ENCODE measurements at places on chromosomes 1 and 21. TPM values are rescaled to one million over a fixed set of nuclear protein-coding genes. Genes with fewer than 3 reads are reported as not detected.

The CFAP107 gene
- total RNA-seq: not detected

The TMPRSS15 gene
- total RNA-seq: 1.4 TPM

The MUL1 gene
- 38.0 TPM for total RNA-seq

The C8A gene
- total RNA-seq: not detected

The SLC22A15 gene
- total RNA-seq: 0.60 TPM

The ANKRD34A gene
- 0.70 TPM for total RNA-seq

GRCh38 chr1:105137543-105138457 lies 1388.1 kb downstream of the AMY1C start:
- DNase-seq: peak; percentile 27

- DNase-seq: no peak
Observed at GRCh38 chr1:106022312-106022902, 1034.1 kb upstream of the PRMT6 start.

DNA sequence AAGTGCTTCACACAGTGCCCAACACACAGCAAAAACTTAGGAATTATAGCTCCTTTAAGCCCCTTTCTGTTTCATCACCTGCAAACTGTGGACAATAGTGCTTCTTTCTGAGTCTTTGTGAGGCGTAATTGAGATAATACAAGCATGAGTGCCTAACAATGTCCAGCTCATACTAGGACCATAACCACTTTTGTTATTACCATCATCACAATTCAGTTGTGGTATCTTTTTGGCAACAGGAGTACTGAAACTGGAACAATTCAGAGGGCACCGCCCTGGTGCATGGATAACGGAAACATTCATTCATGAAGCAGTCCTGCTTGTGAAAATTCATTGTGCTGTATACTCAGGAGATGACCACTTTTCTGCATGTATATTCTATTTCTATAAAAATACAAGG lies 18.2 kb downstream of the DNAJC11 start:
- DNase-seq: no peak

DNA sequence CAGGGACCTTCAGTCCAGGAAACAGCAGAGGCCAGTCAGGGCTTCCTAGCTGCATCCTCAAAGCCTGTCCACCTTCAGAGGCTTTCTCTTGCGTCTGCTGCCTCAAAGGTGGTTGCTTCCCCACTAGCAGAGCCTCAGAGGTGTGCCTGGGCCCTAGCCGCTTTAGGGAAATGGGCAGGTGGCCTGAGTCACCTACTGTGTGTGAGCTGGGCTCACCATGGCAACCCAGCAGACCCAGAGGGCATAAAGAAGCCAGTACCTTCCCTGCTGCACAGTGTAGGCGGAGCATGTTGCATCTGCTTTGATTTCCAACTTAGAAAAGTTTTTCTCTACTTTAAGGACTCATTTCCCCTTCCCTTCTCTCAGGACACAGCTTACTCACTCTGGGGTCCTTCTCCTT lies 12.5 kb downstream of the SLC9A1 start:
- no peak for DNase-seq

DNA sequence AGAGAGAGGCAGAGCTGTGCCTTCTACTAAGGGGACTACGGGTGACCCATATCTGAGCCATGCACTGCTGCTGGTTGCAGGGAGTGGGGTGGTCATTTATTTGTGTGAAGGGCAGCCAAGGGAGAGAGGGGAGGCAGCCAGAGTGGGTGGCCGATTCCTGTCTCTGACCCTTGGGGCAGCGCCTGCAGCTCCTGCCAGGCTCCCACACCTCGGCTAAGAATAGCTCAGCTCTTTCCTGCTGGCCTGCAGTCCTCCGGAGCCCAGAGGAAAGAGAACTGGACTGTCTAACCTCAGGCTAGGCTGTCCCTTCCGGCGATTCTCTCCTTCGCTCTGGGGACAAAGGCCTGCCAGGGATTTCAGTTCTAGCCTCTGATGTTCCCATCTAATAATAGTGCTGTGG lies 11.6 kb upstream of the CD34 start:
- DNase-seq: no peak

DNA sequence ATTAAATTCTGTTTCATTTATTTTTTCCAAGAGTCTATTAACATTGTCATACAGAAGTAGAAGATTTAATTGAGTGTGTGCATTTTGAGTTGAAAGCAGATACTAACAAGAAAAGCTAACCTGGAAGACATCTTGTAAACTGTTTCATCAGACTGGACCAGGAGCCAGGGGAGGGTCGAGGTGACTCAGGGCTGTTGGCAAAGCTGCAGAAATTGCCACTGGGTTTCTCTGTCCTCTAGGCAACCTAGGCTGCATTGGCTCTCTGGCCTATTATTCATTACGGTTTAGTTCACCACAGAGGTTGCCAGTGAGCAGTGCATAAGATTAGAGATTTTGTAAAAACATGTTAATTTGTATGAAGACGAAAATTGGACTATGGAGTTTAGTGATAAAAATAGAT lies 27.5 kb downstream of the ERG start:
- peak; percentile 54 for DNase-seq
